ENCODE measurements at places on chromosomes 5 and 9.

GRCh38 chr9:129280623-129281271 lies 102.7 kb upstream of the IER5L start:
- DNase-seq: no peak

DNA sequence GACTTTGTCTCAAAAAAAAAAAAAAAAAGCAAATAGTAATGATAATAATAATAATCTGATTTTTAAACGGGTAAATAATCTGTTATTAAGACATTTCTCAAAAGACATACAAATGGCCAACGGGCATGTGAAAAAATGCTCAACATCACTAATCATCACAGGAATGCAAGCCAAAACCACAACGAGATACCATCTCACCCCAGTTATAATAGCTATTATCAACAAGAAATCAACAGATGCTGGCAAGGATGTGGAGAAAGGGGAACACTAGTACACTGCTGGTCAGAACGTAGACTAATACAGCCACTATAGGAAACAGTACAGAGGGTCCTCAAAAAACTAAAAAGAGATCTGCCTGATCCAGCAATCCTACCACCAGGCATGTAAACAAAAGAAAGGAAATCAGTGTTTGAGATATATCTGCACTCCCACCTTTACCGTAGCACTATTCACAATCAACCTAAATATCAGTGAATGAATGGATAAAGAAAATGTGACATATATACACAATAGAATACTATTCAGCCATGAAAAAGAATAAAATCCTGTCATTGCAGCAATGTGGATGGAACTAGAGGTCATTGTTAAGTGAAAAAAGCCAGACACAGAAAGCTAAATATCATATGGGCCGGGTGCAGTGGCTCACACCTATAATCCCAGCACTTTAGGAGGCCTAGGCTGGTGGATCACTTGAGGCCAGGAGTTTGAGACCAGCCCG lies 24.9 kb downstream of the VAV2 start:
- no peak for DNase-seq

DNA sequence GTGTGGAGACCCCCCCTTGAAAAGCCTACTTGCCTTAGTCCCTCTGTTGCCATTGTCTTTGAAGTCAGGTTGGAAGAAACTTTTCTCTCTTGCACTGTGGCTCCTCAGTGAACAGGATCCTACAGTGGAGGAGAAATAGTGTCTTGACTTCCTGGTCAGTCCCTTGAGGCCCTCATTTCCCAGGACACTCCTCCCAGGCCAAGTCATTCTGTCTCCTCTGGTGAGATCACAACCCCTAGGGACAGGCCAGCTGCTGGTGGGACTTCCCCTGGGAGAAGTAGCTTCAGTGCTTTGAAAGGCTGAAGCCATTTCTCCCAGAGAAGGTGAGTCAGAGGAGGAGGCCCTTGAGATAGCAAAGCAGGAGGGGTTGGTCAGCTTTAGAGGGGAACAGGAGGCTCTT lies 10.1 kb upstream of the GRIA1 start:
- no peak for DNase-seq

- DNase-seq: no peak
These were observed 113.2 kb downstream of the SLC12A2 start for GRCh38 chr5:128196791-128197190.

DNA sequence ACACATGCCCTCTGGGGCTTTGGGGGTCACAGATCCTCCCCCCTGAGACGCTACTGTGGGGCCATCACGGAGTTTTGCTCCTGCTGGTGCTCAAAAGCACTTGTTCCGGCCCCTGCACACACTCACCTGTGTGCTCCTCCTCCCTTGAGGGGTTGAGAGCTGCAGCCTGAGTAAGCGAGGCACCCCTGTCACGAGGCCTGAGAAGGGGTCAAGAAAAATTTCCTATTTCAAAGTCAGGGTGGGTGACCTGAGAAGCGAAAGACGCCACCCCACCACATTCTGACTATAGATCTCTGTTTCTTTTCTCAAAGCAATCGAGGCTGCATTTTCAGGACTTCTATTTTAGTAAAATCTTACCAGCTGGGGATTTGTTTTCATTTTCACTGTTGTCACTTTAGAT lies 138.5 kb downstream of the DCP2 start:
- DNase-seq: no peak

DNA sequence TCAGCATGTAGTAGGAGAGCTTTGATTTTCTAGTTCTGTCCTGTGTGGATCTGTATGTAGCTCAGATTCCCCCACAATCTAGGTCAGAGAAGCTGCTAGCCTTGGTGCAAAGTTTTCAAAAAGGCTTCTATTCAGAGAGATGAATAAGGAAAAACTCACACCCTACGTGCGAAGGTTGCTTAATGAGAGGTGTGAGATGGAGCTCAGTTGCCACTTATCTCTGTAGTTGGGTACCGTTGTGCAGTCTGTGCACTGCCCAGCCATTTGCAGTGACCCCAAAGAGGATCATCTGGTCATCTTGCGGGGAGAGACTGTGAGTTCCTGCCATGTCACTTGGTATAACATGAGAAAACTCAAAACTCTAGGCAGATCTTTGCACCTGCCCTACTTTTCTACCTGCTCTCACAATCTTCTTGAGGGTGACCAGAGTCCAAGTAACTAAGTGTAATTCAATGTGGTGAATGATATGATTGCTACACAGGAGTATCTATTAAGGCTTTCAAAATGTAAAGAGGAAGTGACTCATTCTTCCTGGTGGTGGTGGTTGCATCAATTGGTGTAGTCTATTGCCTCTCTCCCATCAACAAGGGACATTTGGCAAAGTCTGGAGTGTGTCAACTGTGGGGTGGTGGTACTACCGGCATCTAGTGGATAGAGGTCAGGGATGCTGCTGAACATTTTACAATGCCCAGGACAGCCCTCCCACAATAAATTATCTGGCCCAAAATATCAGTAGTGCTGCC lies 65.2 kb downstream of the TMC1 start:
- no peak for DNase-seq

- DNase-seq: no peak
These were observed 16.7 kb downstream of the FAM193B start for GRCh38 chr5:177537389-177538361.

DNA sequence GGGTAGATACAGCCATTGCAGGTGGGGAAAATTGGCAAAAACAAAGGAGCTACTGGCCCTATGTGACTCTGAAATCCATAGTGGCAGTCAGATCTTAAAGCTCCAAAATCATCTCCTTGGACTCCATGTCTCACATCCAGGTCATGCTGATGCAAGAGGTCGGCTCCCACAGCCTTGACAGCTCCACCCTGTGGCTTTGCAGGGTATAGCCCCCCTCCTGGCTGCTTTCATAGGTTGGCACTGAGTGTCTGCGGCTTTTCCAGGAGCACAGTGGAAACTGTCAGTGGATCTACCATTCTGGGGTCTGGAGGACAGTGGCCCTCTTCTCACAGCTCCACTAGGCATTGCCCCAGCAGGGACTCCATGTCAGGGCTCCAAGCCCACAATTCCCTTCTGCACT lies 1190.1 kb downstream of the CDH12 start:
- no peak for DNase-seq

GRCh38 chr5:166369807-166370206 lies 1921.6 kb upstream of the WWC1 start:
- no peak for DNase-seq

DNA sequence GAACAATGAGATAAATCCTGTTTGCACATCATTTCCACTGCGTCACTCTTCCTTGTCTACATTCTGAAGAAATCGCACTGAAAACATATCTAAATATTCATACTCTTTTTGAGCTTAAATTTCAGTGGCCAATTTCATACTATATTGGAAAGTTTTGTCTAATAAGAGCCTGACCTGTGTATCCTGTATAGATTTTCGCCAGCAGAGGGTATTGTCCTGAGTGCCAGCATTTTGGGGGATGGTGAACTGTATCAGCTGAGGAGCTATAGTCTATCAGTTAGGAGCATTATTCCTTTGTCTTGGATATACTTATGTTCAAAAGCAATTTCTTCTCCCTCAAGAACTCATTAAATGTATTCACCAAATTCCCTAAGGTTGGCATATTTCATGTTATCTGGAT lies 102.3 kb downstream of the SEMA6A start:
- no peak for DNase-seq

- DNase-seq: no peak
These were observed 86.1 kb downstream of the GTF3C4 start for GRCh38 chr9:132756214-132756845.

GRCh38 chr5:112192866-112193265 lies 226.2 kb downstream of the EPB41L4A start:
- no peak for DNase-seq

- no peak for DNase-seq
These were observed 114.9 kb upstream of the ATP10B start for GRCh38 chr5:160966921-160967320.

- DNase-seq: no peak
These were observed 7.6 kb upstream of the RIC1 start for GRCh38 chr9:5621327-5621726.

- DNase-seq: no peak
These were observed 119.9 kb downstream of the TMEM174 start for GRCh38 chr5:73292816-73293459.

GRCh38 chr5:160312134-160312959 lies at the start of gene CCNJL:
Gene CCNJL, minus strand, starts transcription at chr5:160312564. Its CDS starts 641 bp downstream, at chr5:160311923.
- no peak for DNase-seq

- no peak for DNase-seq
These were observed 298.0 kb upstream of the PAPPA start for GRCh38 chr9:115855458-115856133.

- DNase-seq: no peak
These were observed 41.6 kb downstream of the KIAA1191 start for GRCh38 chr5:176319827-176320554.

DNA sequence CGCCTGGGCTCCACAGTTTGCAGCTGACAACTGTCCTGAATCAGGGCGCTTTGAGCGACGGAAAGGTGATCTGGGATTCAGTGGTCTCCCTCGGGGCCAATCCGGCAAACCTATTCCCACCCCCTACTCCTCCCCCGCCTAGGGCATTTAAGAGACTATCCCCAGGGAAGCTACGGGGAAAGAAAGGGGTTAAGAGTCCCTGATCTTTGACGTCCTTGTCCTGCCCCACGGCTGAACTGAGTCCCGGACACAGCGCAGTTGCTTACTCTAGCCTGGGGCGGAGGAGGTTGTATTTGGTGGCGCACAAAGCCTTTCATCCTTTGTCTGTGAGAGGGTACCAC lies 3.4 kb downstream of the RORB start:
- no peak for DNase-seq

DNA sequence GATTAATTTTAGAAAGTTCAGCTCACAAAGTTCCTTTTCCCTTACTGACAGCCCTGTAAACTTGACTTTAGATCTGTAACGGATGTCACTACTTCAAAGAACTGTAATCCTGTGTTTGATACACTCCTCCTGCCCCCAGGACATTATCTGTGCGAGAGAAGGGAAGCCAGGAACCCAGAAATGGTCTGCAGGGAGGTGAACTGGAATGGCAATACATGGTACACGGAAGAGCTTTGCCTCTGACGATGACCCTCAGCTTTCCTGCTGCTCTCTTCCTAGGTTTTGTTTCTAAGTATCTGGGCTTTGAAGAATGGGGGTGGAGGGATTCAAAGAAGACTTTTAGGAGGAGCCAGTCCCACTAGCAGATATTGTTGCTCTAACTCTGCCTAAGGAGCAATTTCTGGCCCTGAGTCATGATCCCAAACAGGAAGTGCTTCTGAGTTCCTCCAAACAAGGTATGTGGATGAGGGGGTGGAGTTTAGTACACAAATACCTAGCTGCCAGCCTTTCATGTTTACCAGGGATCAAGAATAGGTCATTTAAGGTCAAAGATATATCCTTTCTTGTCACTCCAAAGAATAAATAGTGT lies 43.4 kb upstream of the TMC1 start:
- DNase-seq: no peak

- no peak for DNase-seq
These were observed 3.3 kb downstream of the HOMER1 start for GRCh38 chr5:79510638-79511037.

- DNase-seq: no peak
These were observed 1118.8 kb downstream of the DTWD2 start for GRCh38 chr5:117869596-117869995.

- no peak for DNase-seq
These were observed 131.5 kb downstream of the ZSWIM6 start for GRCh38 chr5:61463596-61463995.

- no peak for DNase-seq
These were observed 166.8 kb downstream of the PAX5 start for GRCh38 chr9:36867241-36867640.

- no peak for DNase-seq
These were observed 363 bp downstream of the ZNF454 start for GRCh38 chr5:178941361-178941760.

GRCh38 chr5:175706499-175706898 lies 48.6 kb downstream of the HRH2 start:
- DNase-seq: no peak

DNA sequence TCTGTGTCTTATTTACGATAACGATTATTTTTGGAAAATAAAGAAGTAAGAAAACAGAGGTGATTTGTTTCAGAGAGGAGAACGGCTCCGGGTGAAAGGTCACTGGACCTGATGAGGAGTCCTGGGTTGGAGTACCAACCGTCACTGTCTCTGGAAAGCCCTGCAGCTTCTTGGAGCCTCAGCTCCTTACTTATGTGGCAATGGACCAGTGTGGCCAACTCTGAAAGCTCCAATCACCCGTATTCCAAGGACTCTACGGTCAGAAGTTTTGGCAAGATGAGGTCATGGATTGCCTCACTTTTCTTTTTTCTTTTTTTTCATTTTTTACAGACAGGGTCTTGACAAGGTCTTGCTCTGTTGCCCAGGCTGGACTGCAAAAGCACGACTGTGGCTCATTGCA lies 84.8 kb downstream of the KLF4 start:
- no peak for DNase-seq

GRCh38 chr5:31708089-31708488 lies 69.2 kb downstream of the PDZD2 start:
- no peak for DNase-seq

GRCh38 chr9:72675586-72675985 lies 154.2 kb downstream of the TMC1 start:
- no peak for DNase-seq

GRCh38 chr5:173103411-173103810 lies 40.9 kb upstream of the BNIP1 start:
- no peak for DNase-seq

DNA sequence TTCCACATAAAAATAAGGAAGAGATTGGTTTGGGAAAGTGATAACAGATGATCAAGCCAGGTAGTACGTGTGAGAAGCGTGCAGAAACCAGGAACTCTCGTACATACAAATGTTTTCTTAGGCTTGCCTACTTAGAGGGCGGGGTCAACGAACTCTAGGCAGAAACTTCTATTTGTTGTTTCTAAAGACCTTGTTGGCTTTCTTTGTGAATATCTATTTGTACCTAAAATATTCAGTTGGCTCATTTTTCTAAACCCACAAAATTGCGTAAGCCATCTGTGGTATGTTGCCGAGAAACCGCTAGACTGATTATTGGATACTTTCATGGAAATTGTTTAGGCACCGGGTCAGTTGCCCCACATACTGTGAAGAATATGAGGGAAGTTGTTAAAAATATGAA lies 458.5 kb downstream of the MAT2B start:
- DNase-seq: no peak

- no peak for DNase-seq
These were observed 98.8 kb downstream of the KLHL3 start for GRCh38 chr5:137636830-137637714.

Data from stimulated activated CD4-positive, alpha-beta T cell treated with anti-CD3 and anti-CD28 coated beads, Interleukin-15, amount 100 ng/mL, for 1 hour (primary cell).